ENCODE measurements at places on chromosomes 12 and 14.
A peak's percentile ranks its signal among the peaks of the same experiment; 100 is the strongest.

DNA sequence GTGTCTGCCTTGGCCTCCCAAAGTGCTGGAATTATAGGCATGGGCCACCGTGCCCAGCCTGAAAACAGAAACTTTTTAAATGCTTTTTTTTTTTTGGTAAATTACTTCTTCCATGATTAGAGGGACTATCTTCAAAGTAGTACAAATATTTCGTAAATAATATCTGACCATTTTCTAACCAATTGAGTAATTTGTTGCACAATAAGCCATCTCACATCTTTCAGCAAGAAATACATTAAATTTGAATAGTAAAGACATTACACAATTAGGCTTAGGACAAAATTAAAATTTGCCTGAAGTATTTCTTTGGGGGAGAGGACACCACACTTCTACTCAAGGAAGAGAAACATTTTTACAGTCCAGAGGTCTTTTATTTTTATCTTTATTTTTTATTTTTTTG, 84.7 kb upstream of the STRN3 start:
- no peak for DNase-seq

- DNase-seq = no peak
These were observed 51.2 kb upstream of the TMPO start for GRCh38 chr12:98464190-98464589.

DNA sequence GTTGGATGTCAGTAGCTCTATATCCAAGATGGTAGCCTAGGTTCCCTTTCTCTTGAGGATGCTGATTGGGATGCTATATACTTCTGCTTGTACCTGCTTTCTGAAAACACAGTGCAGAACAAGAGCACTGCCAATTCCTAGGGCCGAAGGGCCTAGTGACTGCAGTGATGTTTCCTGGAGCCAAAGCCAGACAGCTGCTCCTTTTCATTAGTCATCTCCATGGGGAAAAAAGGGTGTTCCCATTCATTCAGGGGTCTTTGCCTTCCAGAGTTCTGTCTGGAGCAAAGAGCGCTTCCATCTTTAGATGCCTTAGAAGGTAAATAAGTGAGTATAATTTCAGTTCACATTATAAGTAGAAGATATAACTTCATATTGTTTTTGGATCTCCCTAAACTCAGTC, 85.5 kb downstream of the PTPRB start:
- no peak for DNase-seq

GRCh38 chr12:76020731-76021672, 10.6 kb downstream of the PHLDA1 start:
- peak; percentile 82 for DNase-seq

DNA sequence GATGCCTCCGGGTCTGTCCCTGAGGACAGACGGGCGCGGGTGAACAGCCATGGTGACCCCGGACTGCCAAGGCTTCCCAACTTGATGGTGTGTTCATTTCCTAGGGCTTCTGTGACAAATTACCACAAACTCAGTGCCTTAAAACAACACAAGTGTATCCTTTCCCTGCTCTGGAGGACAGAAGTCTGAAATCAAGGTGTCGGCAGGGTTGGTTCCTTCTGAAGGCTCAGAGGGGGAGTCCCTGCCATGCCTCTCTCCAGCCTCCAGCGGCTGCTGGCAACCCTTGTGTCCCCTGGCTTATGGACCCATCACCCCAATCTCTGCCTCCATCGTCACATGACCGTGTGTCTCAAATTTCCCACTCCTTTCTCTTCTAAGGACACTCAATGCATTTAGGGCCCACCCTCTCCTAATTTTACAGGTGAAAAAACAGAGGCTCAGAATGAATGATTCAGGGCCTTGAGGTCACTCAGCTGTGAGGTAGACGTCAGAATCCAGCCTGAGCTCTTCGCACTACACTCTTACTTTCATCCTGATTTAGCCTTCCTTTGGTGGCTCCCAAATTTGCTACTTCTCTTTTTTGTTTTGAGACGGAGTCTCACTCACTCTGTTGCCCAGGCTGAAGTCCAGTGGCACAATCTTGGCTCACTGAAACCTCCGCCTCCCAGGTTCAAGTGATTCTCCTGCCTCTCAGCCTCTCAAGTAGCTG, 45.4 kb downstream of the VCPKMT start:
- no peak for DNase-seq

GRCh38 chr14:104288272-104288671, 149.9 kb downstream of the KIF26A start:
- DNase-seq = no peak

GRCh38 chr14:102849526-102850379, 72.5 kb downstream of the TRAF3 start:
- DNase-seq = no peak

GRCh38 chr12:19130224-19131024, 891 bp downstream of the PLEKHA5 start:
- peak; percentile 9 for DNase-seq

DNA sequence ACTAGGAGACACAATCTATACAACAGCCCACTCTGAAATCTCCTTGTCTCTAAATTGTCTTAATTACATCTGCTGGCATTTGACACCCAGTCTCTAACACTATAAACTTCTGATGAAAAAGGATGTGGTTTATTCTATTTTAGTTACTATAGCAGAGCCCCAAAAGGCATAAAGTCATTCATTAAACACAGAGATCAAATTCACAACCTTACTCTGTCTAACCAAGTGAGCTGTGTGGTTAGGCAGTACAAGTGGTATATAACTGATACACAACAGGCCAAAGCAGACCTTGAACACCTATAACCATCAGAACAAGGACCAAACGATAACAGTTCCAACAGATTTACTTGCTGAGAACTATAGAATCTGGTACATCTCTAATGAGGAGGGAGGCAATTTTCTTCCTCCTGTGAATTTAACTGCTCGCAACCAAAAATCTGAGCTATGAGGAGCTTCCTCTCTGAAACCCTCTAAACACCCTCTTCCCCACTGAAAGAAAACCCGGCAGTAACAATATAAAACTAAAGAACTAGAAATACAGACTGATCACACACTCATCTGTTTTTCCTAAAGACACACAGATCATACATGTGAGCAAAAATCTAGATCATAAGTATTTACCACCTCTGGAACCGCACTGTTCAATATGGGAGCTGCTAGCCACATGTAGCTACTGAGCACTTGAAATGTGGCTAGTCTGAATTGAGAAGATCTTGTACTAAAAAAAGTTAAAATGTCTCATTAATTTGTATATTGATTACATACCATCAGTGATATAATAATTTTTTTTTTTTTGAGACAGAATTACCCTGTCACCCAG, 17.7 kb downstream of the SPPL3 start:
- peak; percentile 20 for DNase-seq

GRCh38 chr14:45810152-45810872, 557.3 kb upstream of the MIS18BP1 start:
- DNase-seq = no peak

GRCh38 chr12:40168001-40168400, 56.8 kb upstream of the LRRK2 start:
- DNase-seq = no peak
